ENCODE measurements at places on chromosomes 2 and 18. TPM values are rescaled to one million over a fixed set of nuclear protein-coding genes. Genes with fewer than 3 reads are reported as not detected.

DNA sequence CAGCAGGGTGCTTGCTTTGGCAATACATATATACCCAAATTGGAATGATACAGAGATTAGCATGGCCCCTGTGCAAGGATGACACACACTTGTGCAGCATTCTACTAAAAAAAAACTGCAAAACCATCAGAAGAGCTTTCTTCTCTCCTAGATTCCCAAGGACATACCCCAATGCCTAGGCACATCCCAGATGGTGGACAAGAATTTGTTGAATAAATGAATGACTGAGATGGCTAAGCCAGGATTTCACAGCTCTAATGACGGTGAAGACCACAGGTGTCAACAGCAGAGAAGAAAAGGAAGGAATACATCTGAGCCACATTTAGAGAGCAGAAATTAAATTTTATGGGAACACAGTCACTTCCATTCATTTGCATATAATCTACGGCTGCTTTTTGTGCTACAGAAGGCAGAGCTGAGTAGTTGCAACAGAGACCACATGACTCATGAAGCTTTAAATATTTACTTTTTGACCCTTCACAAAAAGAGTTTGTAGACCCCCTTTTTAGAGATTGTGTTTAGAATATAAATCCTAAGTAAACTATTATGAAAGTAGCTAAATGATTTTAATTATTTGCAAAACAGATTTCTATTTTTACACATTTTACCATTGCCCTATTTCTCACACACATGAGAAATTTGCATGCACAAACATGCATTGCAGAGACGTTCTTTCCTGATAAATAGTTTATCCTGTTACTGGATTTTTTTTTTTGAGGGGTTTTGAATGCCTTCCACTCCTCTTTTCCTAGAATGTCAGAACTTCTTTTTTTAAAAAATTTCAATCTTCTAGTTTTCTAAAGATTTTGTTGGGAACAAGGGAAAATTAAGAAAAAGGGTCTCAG is 119.0 kb downstream of the PMAIP1 start:
- H3K4me3 ChIP-seq, result no peak overlapping the region
- H3K4me1 ChIP-seq, result no peaks in the 10 kb centered on the region
- DNase-seq, result no peak
- no peak overlapping the region for H3K27ac ChIP-seq

DNA sequence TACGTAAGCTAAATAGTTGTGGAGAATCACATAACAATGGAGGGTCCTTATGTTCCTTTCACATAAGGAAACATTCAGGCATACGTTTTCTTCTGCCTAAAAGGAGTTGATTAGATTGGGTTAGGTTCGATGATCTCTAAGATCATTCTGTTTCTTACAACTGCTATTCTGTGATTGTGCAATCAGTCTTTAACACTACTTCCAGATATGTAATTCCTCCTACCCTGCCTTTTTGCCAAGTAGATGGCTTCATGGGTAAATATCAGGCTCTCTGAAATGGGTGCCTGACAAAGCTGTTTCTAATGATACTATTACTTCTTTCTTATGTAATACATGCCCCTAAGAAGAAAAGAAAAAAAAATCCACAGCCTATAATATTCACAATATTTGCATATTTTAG is 321.5 kb downstream of the XIRP2 start:
- no peak overlapping the region for H3K4me3 ChIP-seq
- no peaks in the 10 kb centered on the region for H3K4me1 ChIP-seq
- H3K36me3 ChIP-seq, result no peaks in the 10 kb centered on the region
- H3K27me3 ChIP-seq, result no peaks in the 10 kb centered on the region
- DNase-seq, result no peak

- H3K4me1 ChIP-seq, result no peaks in the 10 kb centered on the region
- H3K27ac ChIP-seq, result no peak overlapping the region
- H3K4me3 ChIP-seq, result no peak overlapping the region
- H3K27me3 ChIP-seq, result no peaks in the 10 kb centered on the region
- no peaks in the 10 kb centered on the region for H3K36me3 ChIP-seq
- DNase-seq, result no peak
These were observed 11.2 kb upstream of the SCYGR5 start for GRCh38 chr2:227655454-227655853.

- no peaks in the 10 kb centered on the region for H3K27me3 ChIP-seq
- H3K27ac ChIP-seq, result no peak overlapping the region
- H3K36me3 ChIP-seq, result no peaks in the 10 kb centered on the region
- H3K4me1 ChIP-seq, result no peaks in the 10 kb centered on the region
- DNase-seq, result no peak
These were observed 55.7 kb downstream of the DPYSL5 start for GRCh38 chr2:26903676-26904075.

The LAMA3 gene
- total RNA-seq, result 8.4 TPM

The CXCR2 gene
- total RNA-seq, result not detected

The IGFBP5 gene
- total RNA-seq, result 526 TPM

The NEMP2 gene
- total RNA-seq, result 3.1 TPM

The PIEZO2 gene
- 35.2 TPM for total RNA-seq

The SP5 gene
- total RNA-seq, result 4.6 TPM

The CXCR4 gene
- 7.6 TPM for total RNA-seq

The IL36G gene
- not detected for total RNA-seq
